ENCODE measurements at places on chromosomes 2 and 18.

DNA sequence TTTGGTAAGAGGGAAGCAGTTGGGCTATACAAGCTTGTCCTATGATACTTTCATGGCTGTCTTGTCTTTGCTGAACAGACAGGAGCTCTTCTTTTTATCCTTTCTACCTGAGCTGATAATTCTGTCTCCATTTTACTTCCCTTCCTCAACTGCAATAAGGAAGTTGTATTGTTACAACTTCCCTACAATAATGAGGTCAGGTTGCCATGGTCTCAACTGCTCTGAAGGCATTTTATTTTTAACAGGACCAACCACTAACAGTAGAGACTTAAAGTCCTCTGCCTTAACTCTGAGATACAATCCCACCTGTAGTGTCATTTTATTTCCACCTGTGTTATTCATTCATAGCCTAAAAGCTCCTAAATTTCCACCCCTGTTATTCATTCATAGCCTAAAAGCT is 118.6 kb upstream of the PGAP1 start:
- no peak for DNase-seq

GRCh38 chr18:53952700-53953099 is 271.8 kb downstream of the MBD2 start:
- no peak for DNase-seq

DNA sequence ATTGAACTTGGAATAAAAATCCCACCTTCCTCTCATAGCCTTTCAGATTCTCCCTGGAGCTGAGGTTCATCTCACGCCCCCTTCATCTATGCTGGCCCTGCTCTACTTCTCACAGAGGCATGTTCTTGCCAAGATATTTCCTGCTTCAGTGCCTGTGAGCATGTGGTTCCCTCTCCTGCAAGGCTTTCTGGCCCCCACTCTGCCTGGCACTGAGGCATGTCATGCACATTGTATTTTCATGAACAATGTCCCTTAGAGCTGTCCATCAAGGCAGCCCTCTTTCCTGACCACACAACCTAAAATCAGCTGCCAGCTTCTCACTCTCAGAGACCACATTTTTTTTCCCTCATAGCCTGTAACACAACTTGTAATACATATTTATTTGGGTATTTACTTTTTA is 18.0 kb upstream of the HK2 start:
- no peak for DNase-seq

- DNase-seq, result no peak
Measured at GRCh38 chr2:223604231-223604630, 2.1 kb upstream of the SCG2 start.

- no peak for DNase-seq
Measured at GRCh38 chr2:217335341-217335966, 475.6 kb upstream of the TNP1 start.

GRCh38 chr2:118046634-118047210 is 32.9 kb upstream of the CCDC93 start:
- peak; percentile 37 for DNase-seq

DNA sequence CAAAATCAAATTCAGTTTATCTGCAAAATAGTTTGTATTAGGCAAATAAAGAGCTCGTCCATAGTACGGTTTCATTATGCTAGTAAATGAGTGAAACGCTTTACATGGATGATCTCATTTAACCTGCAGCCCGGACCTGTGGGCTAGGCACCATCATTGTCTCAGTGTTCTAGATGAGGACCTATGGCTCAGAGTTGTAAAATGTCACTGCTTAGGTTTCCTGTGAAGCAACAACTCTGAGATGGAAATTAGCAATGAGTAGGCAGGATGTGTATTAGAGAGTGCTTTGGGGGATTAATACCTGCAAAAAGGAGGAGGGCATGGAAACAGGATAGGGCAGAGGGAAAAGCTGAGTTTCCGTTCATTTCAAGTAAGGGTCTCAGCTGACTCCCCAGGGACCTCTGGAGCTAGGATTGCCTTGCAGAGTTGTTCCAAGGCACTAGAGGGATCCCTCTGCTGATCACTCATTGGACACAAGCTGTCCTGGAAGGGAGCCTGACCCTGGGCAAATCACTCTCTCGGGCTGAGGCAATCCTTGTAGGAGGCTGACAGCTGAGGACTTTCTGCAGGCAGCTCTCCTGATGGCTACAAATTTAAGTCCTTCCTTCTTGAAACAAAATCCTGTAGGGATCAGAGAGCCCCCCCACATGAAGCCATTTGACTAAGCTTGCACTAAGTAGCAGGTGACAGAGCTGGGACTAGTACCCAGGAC is 58.8 kb upstream of the SIX2 start:
- no peak for DNase-seq

- DNase-seq, result no peak
Measured at GRCh38 chr2:42123426-42123825, 45.7 kb upstream of the EML4 start.

DNA sequence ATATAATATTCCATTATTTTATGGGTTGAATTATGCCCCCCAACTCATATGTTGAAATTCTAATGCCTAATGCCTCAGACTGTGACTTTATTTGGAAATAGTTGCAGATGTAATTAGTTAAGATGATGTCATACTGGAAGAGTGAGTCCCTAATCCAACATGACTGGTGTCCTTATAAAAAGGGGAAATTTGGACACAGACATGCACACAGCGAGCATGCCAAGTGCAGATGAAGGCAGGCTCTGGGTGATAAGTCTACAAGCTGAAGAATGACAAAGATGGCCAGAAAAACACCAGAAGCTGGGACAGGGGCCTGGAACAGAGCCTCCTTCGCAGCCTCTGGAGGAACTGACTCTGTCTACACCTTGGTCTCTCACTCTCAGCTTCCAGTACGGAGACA is 10.0 kb upstream of the ASAP2 start:
- no peak for DNase-seq

- no peak for DNase-seq
Measured at GRCh38 chr18:35497027-35497369, 762 bp downstream of the INO80C start.

- DNase-seq, result no peak
Measured at GRCh38 chr2:201915446-201915845, 109.1 kb downstream of the CDK15 start.

GRCh38 chr2:200040831-200041230 is 85.4 kb downstream of the MAIP1 start:
- DNase-seq, result no peak

- DNase-seq, result no peak
Measured at GRCh38 chr2:6776125-6776524, 89.6 kb downstream of the CMPK2 start.

DNA sequence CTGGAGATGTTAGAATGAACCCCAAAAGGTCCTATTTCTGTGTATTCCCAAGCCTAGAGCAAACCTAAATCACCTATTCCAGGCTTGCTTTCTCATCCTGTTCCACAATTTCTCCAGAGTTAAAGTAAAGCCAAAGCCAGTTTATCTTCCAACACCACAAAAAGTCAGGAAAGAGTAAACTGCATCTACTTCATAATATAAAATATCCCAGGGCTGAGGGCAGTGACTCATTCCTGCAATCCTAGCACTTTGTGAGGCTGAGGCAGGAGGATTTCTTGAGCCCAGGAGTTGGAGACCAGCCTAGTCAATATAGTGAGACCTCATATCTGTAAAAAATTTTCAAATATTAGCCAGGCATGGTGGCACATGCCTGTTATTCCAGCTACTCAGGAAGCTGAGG is 241.4 kb downstream of the CDH20 start:
- DNase-seq, result no peak

DNA sequence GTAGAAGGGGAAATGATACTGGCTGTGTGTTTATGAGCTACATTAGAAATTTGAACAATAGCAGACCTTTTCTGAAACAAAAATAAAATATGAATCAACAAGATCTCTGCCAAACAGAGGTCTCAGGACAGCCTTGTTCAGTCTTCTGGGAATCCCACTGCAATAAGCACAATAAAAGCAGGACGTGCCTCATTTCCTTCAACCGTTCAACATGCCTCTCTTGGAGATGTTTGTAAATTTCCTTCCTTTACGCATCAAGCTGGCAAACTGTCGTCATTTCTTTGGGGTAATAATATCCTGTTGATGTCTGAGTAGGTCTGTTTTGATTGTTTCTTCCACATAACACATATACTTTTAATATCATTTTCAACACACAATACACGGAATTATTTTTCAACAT is 77.2 kb downstream of the TCF4 start:
- no peak for DNase-seq

GRCh38 chr2:158965641-158966040 is 2.8 kb upstream of the TANC1 start:
- DNase-seq, result no peak

GRCh38 chr2:186714611-186715010 is 20.8 kb downstream of the FAM171B start:
- no peak for DNase-seq

- no peak for DNase-seq
Measured at GRCh38 chr18:63567276-63567675, 19.9 kb upstream of the SERPINB13 start.

DNA sequence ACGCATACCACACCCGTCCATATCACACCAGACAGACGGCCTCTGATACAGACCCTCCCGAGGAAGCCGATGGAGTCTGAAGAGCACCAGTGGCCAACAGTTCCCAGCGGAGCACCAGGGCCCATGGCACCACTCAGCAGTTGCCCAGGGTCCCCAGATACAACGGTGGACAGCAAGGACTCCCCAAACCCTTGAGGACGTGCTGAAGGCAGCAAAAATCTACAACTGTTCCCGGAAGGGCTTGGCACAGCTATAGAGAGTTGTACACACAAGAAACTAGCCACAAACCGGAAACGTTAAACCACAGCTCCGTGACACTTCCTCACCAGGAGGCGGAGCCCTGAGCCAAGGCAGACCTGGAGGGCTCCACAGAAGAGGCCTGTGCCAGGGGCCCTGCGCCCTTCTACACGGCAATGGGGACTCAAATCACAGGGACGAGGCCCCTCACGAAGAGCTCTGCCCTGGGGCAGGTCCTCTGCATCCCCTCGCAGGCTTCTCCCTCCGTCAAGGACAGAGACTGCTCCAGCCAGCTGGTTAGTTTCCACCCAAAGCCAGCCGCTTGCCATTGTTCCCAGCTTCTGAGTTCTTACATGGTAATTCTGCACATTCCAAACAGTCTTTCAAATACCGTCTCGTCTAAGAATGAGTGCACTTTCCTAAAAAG is 133.4 kb downstream of the HDAC4 start:
- DNase-seq, result peak; percentile 95

DNA sequence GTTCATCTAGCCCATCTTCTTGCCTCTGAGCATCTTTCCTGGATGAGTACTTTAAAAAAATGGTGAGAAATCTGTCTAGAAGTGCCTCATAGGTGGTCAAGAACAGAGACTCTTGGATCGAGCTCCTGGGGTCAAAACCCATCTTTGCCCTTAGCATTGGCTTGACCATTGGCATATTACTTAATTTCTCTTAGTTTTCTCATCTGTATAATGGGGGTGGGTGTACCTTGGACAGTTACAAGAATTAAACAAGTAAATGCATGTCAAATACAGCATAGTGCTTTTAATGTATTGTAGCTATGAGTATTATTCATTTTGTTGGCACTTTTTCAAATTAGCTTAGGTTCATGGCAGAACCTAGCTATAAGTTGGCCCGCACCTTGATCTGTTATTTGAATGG is 36.8 kb downstream of the DHRS9 start:
- DNase-seq, result no peak

DNA sequence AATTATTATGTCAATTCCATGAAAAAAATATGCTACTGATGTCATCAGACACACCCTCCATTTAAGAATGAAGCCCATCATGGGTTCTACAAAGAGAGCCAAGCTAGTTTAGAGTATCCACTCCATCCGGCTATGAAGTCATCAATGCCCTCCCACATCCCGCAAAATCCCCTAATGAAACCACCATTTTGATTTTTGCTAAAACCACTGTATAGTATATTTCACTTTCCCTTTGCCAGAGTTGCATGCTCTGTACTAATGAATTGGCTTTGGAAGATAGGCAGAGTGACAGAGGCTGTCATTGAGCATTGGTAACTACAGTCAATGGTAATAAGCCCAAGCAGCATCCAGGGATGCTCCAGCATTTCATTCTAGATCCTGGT is 118.6 kb downstream of the ANKRD44 start:
- DNase-seq, result no peak

- no peak for DNase-seq
Measured at GRCh38 chr2:240304746-240305161, 130.7 kb upstream of the GPC1 start.

DNA sequence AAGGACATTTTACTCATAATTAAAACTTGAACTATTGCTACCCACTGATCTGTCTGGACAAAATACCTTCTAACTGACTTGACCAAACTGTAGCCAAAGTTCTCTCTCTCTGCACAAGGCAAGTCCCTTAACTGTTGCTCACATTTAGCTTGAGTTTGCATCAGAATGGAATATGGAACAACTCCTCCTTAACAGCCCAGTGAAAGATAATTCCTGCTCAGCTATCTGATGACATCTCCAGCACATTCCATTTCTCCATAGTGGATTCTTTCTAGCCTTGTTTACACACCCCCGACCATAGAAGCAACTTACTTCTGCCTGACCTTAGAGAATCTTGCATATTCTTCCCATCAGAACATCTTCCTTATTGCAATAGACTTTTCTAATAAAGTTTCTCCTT is 317.2 kb upstream of the CDH2 start:
- DNase-seq, result no peak

GRCh38 chr18:78505851-78506461 is 473.7 kb upstream of the SALL3 start:
- no peak for DNase-seq

DNA sequence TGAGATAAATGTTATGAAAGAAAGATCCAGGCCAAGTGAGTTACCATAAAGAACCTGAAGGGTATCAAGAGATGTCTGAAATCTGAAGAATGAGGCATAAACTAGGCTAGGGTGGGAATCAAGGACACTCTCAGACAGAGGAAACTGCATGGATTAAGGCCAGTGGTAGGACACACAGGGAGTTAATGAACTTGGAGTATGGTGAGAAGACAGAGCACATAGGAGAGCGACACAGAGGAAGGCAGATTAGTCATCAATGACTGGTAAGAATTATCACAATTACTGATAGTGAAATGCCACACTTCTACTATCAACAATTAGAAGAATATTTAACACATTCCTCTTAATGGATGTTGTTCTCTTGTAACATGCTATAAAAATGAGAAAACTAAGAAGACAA is 76.9 kb downstream of the TTC21B start:
- no peak for DNase-seq

DNA sequence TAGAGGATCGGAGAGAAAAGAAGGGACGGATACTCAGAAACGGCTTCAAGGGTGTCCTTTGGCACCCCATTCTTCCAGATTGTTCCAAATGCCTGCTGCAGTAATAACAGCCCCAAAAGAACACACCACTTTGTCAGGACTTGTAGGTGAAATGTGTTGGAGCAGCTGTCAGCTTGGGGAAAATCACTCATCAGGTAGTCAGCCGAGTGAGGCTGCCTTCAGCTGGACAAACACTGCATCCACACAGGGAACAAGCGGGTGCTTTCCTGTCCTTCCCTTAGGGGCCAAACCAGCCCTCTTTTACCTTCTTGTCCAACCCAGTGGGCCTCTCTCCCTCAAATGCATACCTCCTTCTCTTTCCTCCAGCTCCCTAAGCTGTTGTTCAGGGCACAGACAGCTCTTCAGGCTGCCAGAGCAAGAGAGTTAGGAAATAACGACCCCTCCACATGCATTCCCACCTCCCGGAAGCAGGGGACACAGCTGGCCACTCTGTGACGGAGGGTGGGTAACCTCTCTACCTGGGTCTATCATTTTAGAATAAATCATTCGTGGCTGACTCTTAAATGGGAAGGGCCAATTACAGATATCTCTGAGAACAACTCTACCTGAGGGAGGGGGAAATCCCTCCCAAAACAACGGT is 48.1 kb downstream of the BCL11A start:
- DNase-seq, result no peak

- no peak for DNase-seq
Measured at GRCh38 chr2:55365303-55365702, 54.4 kb downstream of the CCDC88A start.

GRCh38 chr18:32769586-32770053 is 3.2 kb downstream of the KLHL14 start:
- no peak for DNase-seq

All from naive thymus-derived CD8-positive, alpha-beta T cell (primary cell).